Cerebellar nuclear complex (tissue), 1 donor: ENCODE measurements at places on chromosomes 11 and 22.
A peak's percentile ranks its signal among the peaks of the same experiment; 100 is the strongest.

DNA sequence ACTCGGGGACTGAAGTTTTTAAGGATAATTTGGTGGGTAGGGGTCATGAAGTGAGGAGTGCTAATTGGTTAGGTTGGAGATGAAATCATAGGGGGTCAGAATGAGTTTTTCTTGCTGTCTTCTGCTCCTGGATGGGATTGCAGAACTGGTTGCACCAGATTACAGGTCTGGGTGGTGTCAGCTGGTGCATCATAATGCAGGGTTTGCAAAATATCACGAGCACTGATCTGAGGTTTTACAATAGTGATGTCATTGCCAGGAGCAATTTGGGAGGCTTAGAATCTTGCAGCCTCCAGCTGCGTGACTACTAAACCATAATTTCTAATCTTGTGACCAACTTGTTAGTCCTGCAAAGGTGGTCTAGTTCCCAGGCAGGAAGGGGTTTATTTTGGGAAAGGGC, 46.4 kb upstream of the CALCB start:
- DNase-seq: no peak

- no peak for DNase-seq
These were observed 1.8 kb upstream of the TALDO1 start for GRCh38 chr11:745428-745827.

DNA sequence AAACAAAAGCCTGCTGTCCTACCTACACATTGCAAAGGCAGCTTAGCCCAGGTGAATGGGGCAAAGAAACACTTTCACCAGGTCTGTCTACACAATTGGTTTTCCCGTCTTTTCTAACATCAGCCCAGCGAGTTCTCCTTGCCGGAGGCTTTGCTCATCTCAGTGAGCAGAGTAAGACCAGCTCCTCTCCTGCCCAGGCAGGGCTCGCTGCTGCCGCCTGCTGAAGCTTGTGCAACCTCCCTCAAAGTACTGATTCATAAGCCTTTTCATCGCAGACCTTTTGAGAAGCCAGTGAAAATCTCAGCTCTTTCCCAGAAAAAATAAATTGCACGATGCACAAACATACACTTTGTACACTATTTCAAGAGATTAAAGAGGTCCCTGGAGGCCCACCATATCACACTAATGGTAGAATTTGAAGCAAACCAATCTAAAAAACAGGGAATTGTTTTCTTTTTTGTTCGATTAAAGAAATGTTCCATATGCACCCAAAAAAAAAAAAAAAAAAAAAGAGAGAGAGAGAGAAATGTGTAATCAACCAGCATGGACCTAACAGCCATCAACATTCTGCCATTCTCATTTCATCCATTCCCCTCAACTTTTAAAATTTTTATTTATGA, 328.1 kb upstream of the MPPED2 start:
- no peak for DNase-seq

DNA sequence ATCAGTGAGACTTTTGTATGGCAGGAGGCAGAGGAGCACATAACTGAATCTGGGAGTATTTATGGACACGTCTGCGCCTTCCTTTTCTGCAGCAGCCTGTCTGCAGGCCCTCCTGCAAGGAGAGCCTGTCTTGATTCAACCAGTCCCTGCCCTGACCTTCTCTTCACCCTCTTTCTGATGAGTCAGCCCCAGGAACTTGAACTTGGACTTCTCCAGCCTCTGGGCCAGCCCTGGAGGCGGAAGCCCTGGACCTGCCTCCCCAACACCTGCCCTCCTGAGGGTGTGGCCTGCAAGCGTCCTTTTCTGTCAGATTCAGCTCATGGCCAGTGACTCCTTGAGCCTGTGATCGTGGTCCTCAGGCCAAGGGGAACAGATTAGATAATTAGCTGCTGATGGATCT, 20.0 kb downstream of the DAGLA start:
- DNase-seq: no peak

DNA sequence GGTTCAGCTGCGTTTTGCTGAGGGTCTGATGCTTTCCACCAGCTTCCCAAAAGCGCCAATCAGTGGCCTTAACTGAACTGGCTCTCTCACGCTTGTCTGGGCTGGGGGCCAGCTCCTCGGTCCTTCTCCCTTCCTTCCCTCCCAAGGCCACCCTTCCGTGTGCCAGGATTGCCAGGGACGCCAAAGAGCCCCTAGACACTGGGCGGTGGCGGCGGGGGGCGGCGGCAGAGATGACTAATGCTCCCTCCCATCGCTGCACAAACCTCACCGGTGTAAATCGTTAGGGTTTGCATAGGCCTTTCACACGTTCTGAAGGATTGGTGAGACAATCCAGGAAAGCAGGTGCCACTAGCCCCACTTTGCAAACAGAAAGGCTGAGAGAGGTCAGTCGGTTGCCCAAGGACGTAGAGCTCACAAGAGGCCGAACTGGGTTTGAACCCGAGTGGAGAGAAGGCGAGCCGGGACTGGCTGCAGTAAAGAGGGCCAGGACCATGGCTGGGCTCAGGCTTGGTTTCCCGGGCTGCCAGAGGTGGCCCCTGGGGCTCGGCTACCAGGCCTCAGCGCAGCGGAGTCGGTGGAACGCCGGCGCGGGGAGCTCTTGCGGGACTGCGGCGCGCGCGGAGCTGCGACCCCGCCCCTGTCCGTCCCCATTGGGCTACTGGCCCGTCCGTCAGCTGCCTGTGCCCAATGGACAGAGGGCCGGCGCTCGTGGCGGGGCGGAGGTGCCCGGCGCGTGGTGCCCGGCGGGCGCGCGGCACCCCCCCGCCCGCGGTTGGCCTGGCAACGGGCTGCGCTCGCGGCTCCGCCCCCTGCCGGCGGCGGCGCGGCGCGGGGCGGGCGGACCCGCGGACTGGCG, 589 bp upstream of the GNAZ start:
- DNase-seq: peak; percentile 66

GRCh38 chr11:122769126-122769780, 69.0 kb upstream of the CRTAM start:
- no peak for DNase-seq

DNA sequence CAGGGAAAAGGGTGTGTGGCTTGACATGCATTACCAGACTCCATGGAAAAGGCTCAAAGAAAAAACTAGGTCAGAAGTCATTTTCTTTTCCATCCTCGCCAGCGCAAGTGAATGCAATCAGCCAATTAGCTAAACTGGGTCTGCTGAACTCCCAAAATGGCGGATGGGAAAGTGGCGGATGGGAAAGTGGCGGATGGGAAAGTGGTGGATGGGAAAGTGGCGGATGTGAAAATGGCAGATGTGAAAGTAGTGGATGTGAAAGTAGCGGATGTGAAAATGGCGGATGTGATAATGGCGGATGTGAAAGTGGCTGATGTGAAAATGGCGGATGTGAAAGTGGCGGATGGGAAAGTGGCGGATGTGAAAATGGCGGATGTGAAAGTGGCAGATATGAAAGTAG, 158.4 kb downstream of the CEP164 start:
- no peak for DNase-seq

- no peak for DNase-seq
These were observed 21.6 kb downstream of the IMMP1L start for GRCh38 chr11:31487848-31488247.

DNA sequence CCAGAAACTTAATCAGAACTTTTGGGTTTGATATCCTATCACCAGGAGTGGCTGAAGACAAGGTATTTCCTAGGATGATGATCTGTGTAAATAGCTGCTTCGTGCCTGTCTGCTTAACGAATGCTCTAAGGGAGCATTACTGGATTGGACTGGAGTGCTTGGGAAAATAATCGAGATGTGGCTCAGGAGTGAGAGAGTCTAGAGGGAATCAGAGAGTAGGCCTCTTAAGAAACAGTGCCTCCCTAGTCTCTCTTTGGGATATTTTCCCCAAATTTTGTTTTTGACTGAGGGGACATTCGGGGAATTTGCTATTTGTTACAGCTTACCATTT, 2.5 kb downstream of the MAML2 start:
- DNase-seq: no peak

- DNase-seq: no peak
These were observed 29.4 kb downstream of the PACSIN2 start for GRCh38 chr22:42985531-42985905.

DNA sequence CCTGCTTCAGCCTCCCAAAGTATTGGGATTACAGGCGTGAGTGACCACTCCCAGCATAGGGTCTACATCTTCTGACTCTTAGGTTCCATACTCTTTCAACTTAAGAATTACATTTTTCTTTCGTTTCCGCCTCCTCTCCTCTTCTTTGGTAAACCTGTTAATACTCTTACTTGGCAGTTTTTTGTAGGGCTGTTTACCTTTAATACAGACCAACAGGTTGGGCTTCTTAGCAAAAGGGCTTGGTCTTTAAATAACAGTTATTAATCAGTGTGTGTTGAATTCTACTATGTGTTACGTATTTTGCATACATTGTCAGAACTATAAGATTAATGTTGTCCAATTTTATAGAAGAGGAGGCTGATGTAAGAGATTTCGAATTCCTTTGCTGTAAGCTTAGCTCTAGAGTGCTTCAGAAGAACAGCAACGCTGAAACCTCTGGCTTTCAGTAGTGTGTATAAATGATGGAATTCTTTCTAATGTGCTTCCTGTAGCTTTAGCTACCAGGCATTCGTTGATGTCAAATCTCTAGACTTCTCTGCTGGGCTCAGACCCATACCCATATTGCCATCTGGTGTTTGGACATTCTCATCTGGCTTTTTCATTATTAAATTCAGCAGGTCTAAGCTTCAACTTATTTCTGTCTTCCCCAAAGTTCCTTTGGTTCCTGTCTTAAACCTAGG, 3.1 kb downstream of the FDX1 start:
- DNase-seq: no peak

DNA sequence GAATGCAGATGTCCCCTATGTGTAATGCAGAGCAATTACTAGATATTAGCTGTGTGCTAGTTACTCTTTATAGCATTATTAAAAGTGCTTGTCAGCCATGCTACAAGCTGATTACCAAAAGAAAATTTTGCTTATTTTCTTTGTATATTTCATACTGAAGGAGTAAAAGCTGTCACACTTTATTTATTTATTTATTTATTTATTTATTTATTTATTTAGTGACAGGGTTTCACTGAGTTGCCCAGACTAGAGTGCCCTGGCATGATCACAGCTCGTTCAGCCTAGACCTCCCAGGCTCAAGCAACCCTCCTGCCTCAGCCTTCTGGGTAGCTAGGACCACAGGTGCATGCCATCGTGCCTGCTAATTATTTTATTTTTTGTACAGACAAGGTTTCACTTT, 4.3 kb upstream of the MTNR1B start:
- no peak for DNase-seq

DNA sequence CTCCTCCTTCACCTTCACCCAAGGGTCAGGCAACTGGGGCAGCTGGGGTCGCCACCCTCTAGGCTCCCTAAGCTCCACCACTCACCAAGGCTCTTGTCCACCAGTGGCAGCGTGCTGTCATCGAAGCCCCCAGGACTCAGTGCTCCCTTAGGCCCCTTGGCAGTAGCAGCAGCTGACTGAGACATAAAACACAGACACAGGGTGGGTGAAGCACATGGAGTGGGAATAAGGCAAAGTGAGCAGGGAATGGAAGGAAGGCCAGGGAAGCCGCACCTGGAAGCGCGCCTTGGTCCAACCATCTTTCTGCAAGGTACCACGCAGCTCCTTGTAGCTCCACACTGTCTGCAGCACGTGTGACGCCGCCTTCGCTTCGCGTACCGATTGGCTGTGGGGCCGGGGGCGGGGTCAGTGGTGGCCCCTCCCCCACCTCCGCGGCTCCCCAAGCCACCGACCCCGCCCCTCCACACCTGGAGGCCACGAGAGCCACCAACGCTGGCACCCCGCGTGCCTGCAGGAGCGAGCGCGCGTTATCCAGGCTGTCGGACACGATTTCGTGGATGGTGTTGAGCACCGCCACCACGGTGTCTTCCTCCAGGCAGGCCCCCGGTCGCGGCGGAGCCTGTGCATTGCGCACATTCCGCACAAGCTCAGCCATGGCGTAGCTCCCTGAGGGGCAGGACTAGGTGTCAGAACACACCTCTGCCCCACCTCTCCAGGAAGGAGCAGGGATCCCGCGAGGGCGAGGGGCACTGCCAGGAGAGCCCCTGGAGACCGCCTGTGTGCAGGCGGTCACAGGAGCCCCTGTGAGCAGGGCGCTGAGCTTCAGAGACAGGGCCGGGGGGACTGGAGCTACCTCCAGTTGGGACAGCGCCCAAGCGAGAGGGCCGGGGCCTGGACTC, 31.3 kb upstream of the TXNRD2 start:
- DNase-seq: no peak

DNA sequence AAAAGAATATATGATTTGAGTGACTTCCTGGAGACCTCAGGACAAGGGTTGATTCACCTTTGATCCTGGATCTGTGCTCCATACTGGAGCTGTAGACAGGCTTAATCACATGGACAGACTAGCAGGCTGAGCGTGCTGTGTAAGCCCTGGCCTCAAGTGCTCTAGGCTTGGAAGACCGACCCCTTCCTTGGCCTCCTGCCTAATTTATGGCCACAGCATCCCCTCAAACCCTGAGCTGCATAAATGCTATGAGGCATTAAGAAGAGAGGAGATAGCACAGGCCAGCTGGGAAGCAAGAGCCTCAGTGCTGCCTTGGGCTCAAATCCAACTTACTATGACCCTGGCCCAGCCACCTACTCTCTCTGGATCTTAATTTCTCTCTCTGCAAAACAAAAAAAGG, 385.1 kb downstream of the BUD13 start:
- DNase-seq: no peak

GRCh38 chr11:35994421-35994820, 50.6 kb downstream of the LDLRAD3 start:
- no peak for DNase-seq

- DNase-seq: no peak
These were observed 219.3 kb upstream of the UBASH3B start for GRCh38 chr11:122436188-122436555.

DNA sequence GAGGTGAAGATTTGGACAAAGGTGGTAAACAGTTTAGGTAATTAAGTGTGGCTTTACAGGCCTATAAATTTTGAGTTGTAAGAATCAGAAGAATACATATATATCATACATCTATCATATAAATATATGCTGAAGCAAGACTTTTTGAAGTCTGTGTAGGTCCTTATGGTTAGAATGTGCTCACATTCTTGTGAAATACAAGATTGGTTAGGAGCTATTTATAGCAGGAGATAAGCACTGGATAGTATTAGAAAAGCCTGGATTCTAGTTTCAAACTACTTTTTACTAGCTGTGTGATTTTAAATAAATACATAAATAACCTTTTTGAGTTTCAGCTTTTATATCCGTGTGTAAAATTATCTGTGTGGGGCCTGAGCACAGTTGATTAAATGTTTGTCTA, 42.3 kb downstream of the ANKRD42 start:
- DNase-seq: no peak

GRCh38 chr11:133991101-133991500, 34.3 kb upstream of the IGSF9B start:
- DNase-seq: no peak

- DNase-seq: no peak
These were observed 1031.8 kb downstream of the NTM start for GRCh38 chr11:132402071-132402684.

GRCh38 chr11:78350646-78351165, 66.9 kb downstream of the GAB2 start:
- DNase-seq: no peak
